HFF-Myc (cell line): ENCODE measurements at places on chromosomes 16 and 17.

GRCh38 chr17:71488851-71489250, 632.0 kb upstream of the SOX9 start:
- no peak for DNase-seq

- no peak for DNase-seq
These were observed 8.0 kb downstream of the ENDOV start for GRCh38 chr17:80422981-80423380.

GRCh38 chr16:3259836-3260235, 3.4 kb upstream of the MEFV start:
- no peak for DNase-seq

GRCh38 chr16:84511180-84511800, 6.8 kb upstream of the MEAK7 start:
- DNase-seq, result peak; percentile 65

DNA sequence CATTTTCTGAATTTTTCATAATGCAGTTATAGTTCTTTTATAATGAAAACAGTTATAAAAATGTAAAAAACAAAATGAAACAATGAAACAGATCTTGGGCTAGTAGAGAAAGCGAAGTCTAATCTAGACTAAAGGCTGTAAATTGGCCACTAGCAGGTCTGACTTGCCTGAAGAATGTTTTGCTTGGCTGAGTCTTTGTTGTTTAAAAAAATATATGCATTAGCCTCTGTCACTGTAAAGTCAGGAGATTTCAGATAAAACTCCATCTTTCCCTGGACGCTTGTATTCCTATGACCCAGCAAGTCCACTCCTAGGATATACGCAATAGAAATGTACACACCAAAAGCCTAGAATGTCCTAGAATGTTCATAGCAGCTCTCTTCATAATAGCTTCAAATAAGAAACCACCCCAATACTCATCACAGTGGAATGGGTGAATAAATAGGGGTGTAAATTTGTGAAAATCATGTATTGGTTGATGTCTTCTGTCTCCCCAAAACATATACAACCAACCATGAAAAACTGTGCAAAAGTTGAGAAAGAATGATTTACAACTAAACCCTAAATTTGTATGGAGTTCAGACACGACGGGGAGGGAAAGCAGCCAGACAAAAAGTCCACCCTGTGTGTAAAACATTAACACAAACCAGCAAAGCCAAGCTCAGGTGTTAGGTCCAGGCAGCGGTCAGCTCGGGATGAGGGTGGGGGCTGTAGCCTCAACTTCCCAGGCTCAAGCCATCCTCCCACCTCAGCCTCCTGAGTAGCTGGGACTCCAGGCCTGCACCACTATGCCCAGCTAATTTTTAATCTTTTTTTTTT, 37.7 kb upstream of the MEAK7 start:
- DNase-seq, result no peak

DNA sequence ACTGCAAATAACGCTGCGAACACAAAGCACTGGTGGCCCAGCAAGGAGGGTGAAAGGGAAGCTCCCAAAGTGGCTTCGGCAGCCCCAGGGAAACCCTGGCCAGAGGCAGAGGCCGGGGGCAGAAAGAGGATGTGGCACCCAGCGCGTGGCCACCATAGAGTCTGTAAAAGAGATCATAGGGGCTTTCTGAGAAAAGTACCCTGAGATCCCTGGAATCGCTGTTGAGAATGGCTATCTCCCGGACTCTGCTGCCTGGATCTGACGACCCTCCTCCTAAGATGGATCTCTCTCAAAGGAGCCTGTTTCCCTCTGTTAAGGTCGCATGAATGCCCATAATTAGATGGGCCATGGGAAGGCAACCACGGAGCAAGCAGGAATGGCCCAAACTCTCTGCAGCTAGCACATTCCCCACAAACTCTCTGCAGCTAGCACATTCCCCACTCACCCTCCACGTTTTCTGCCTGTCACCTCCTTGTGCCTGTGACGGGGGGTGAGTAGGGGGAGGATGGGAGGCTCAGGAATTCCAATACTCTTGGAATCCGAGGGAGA, 364.4 kb downstream of the XYLT1 start:
- DNase-seq, result no peak

DNA sequence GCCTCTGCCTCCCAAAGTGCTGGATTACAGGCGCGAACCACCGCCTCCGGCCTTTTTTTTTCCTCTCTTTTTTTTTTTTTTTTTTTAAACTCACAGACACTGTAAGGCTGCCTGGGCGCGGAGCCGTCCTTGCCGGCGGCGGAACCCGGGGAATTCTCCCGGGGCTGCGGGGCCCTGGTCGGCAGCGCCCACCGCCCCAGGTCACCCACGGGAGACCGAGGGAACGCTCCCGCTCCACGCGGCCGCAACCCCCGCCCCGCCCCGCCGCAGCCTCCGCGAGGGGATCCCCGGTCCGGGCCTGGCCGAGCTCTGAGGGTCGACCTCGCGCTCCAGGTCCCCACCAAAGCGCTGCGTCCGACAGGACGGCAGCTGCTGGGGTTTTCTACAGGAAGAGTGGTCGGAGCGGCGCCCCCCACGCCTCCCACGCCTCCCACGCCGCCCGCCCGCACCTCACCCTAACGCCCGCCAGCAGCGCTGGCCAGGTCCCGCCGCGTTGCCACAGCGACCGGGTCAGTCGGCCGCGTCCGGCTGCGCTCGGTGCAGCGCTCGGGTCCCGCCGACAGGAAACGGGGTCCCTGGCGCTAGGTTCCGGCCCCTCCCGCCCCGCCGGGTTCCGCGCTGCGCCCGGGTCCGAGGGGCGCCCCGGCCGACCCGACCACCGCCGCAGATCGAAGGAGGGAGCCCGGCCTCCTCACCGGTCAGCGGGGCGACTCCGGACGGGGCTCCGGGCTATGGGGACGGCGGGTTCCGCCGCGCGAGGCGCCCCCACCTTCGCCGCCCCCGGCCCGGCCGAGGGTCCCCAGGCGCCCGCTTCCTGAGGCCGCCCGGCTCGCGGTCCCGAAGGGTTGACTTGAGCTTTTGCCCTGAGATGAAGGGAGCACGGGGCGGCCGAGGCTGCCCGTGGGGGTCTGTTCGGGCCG, at the start of gene CCDC57:
TSS of gene CCDC57 (minus strand) at position 512 of the 920 bp plus-strand sequence. CDS start 10,898 bp downstream, outside the sequence.
- no peak for DNase-seq

DNA sequence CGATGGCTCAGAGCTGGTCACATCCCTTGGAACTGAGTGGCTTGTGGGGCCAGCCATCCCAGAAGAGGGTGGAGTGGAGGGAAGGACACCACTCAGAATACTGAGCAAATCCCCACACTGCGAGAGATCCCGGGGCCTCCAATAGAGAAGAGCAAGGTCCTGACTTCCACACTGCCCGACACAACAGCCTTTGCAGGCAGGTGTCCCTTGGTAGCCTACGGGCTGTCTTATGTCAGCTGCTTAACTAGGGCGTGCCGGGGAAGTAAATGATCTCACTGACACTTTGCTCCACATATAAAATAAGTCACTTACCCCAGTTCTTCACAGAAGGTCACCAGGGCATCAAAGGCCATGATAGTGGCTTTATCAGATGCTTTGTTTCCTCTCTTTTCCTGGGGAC, 16.1 kb downstream of the RECQL5 start:
- no peak for DNase-seq

GRCh38 chr16:12639044-12639443, 164.6 kb downstream of the CPPED1 start:
- DNase-seq, result peak; percentile 17

DNA sequence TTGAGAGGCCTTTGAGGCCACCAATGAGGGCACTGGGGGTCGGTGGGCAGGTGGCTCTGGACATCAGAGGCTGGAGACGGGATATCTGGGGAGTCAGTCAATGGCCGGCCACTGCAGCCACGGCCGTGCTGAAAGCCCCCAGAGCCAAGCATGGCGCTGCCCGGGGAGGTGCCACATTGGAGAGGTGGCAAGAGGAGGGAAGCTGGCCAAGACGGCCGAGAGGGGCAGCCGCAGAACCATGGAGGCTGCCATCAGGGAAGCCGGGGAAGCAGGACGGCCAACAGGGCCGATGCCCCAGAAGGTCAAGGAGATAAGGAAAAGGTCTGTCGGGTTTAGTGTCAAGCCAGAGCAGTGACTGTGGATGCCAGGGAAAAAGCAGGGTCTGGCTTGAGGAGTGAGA, 9.8 kb downstream of the RTN4RL1 start:
- DNase-seq, result no peak

GRCh38 chr17:44311562-44312181, 3.3 kb downstream of the RUNDC3A start:
- DNase-seq, result no peak

- no peak for DNase-seq
These were observed 372.1 kb downstream of the CPPED1 start for GRCh38 chr16:12431561-12431960.

- DNase-seq, result no peak
These were observed 136.3 kb downstream of the KCNJ12 start for GRCh38 chr17:21512307-21513011.

GRCh38 chr16:4273858-4274311, 1.1 kb upstream of the TFAP4 start:
- no peak for DNase-seq

GRCh38 chr17:41812381-41813151, at the start of gene FKBP10:
FKBP10 (plus strand) TSS chr17:41813004; CDS start chr17:41813035, 31 bp downstream.
- peak; percentile 67 for DNase-seq

GRCh38 chr17:19737305-19738072, 10.6 kb downstream of the ALDH3A1 start:
- DNase-seq, result no peak

- no peak for DNase-seq
These were observed 789.0 kb upstream of the SOX9 start for GRCh38 chr17:71331754-71332325.

GRCh38 chr17:306536-307294, 45.9 kb downstream of the RPH3AL start:
- DNase-seq, result no peak

- DNase-seq, result no peak
These were observed 9.2 kb downstream of the SEZ6 start for GRCh38 chr17:28996554-28997096.

- no peak for DNase-seq
These were observed 69.6 kb upstream of the TEKT1 start for GRCh38 chr17:6901086-6901485.

DNA sequence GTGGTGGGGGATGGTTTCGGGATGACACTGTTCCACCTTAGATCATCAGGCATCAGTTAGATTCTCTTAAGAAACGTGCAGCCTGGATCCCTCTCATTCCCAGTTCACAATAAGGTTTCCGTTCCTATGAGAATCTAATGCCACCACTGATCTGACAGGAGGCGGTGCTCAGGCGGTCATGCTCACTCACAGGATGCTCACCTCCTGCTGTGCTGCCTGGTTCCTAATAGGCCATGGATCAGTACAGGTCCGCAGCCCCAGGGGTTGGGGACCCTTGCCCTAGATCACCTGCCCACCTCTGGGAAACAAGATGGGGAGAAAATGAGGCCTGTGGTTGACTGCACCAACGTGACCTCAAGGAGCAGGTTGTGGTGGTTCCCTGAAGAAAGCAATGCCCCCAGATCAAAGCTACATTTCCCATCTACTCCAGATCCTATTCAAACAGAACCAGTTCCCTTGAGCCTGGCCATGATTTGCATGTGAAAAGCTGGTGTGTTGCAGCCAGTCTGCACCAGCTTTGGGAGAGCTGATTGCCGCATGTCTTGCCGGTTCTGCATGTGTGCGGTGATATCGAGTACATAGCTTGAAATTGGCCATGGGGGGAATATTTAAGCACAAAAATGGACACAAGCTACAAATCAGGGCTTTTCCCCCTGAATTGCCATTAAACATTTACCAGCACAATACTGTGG, 183.2 kb upstream of the HSBP1 start:
- DNase-seq, result no peak

DNA sequence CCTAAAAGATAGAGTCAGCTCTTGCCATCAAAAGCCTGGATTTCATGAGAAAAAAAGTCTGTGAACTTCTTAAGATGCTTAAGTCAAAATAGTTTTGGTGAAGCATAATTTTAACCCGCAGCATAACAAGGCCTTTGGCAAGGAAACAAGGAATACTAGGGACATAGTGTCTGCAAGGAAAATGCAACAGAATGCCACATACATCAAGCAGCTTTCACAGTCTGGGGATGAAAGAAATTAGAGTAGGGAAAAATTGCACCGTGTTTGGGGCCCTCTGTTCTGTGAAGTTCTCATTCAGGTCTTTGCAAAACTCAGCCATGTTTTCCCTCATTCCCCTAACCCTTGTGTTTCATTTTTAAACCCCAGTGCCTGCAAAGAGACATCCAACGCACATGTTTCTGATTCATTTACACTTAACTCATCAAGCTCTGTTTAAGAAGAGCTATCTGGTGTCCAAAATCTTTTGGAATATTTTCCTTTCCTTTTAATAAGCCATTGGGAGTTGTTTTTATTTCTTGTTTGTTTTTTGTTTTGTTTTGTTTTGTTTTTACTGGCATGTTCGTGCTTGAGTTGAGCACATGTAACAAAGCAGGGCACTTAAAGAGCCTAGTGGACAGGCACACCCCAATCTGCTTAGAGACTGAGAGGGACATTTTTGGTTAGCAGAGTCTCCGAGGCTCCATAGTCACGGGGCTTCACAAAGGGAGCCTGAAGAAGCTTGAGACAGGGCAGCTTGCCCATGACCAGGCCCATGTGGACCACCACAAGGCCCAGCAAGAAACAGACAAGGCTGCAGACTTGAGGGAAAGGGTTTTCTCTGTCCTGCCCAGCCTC, 116.5 kb downstream of the ANKFN1 start:
- no peak for DNase-seq

DNA sequence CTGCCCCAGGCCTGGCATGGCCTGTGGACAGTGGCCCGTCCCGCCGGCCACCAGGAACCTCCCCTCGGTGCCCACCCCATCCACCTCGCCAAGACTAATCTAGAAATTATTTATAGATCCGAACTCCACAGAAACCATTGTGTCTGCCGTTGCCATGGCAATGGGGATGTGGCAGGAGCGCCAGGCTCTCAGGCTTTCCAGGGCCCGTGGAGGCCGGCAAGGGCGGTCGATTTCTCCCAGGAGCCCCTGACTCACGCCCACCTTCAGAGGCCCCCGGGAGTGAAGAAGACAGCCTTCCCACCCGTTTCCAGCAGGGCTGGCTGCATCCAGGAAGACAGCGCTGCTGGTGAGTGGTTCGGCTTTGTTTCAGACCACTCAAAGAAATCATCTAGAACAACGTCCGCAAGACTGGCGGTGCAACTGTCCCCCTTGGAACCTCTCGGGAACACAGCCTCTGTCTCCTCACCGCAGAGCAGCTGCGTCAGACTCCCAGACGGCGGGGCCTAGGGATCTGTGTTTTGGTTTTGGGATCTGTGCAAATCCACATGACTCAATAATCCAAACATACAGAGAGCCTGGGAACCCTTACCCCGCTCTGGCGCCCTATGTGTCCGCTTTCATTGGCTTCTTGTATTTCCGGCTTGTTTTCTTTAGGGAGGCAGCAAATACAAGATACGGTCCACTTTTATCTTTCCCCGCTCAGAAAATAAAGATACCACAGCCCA, 48.5 kb upstream of the ZCCHC14 start:
- no peak for DNase-seq

DNA sequence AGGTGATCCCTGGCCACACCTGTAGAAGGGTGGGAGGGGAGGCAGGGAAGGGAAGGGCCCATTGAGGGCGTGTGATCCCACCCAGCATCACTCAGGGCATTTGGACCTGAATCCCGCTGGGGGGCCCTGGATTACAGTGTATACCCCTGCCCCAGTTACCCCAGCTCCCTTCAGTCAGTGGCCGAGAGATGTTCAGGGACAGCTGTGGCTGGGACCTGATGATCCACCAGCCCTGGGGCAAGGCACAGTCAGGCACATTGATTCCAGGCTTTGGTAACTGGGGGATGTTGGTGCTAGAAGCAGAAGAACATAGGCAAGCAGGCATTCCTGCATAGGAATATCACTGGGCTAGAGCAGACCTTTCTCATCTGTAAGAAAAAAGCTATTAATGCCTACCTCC, 170.3 kb downstream of the FOXL1 start:
- DNase-seq, result no peak

GRCh38 chr17:13384626-13385025, 217.1 kb downstream of the HS3ST3A1 start:
- DNase-seq, result no peak

GRCh38 chr16:66274335-66275110, 92.0 kb upstream of the CDH5 start:
- no peak for DNase-seq
